ENCODE measurements at places on chromosomes 1 and 21. TPM values are rescaled to one million over a fixed set of nuclear protein-coding genes. Genes with fewer than 3 reads are reported as not detected.

VHLL gene
- total RNA-seq = not detected

DNA sequence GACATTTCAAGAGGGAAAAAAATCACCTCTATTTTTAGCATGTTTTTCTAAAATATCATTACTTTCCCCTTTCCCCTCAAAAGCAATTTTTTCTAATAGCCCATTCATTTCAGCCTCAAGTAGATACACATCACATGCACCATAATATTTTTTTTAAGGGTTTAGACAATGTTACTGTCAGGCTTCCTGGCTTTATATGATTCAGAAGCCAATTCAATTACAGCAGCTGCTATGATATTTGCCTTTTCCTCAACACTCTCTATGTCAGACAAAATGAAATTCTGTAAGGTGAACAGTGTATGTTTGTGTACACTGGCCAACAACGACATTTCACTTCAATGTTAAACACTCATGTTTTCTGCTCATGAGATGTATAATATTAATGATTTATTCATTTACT, 46.5 kb downstream of the OMA1 start:
- no peak for DNase-seq

RHBDL2 gene
- total RNA-seq = not detected

DNA sequence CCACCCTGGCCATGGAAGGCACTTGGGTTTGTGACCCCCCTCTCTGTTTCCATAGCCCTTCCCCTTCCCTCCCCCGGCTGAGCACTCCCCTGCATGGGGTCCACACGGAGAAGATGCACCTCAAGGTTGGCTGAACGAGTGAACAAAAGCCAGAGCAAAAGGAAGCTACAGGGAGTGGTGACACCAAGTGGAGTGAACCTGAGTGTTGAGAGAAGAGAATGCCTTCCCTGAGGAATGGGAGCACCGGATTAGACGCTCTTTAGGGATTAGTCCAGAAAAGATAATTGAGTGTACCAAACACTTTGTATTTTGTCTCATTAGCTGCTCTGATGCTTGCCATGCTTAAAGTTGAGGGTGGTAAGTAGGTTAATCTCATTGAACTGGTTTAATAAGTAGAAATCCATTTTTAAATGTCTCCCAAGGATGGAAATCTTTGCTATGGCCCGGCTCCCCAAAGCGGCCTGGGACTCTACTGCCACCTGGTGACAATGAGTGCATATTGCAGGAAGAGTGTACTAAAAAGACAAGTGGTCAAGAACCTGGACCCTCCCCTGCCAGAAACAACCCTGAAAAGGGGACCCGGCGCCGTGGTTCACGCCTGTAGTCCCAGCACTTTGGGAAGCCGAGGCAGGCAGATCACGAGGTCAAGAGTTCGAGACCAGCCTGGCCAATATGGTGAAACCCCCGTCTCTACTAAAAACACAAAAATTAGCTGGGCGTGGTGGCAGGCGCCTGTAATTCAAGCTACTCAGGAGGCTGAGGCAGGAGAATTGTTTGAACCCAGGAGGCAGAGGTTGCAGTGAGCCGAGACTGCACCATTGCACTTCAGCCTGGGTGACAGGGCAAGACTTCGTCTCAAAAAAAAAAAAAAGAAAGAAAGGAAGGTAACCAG, 150.6 kb upstream of the ZC3H12A start:
- DNase-seq = no peak

GRCh38 chr1:180534214-180534613, 24.6 kb upstream of the OVAAL start:
- DNase-seq = no peak

PRDM16 gene
- total RNA-seq = not detected

LDLRAD1 gene
- not detected for total RNA-seq

SPRR4 gene
- total RNA-seq = not detected

SLC2A5 gene
- not detected for total RNA-seq

OR10R2 gene
- not detected for total RNA-seq

ISG15 gene
- 56.4 TPM for total RNA-seq

PTGFRN gene
- 0.08 TPM for total RNA-seq

DNA sequence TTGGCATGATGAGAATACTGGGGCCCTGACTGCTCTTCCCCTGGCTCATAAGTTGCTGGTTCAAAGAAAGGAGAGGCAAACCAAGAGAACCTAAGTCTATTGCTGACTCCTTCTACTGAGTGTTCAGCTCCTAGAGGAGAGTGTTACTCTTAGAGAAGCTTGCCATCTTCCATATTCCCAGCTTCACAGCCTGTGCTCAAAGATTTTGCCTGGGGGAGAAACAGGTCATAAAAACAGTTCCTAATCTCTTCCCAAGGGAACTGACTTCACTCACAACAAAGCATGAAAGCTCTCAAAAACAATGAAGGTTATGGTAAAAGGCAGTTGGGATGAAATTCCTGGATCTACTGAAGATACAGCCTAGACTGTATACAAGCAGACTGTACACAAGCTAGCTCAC, 37.1 kb downstream of the LRRC40 start:
- no peak for DNase-seq
